GM12878 (cell line): ENCODE measurements at places on chromosomes 1 and 21.

GRCh38 chr1:68473060-68473459, 23.3 kb upstream of the RPE65 start:
- no peak for DNase-seq

- no peak for DNase-seq
Observed at GRCh38 chr1:162882248-162882674, 21.3 kb upstream of the CCDC190 start.

GRCh38 chr1:245997471-245998258, 509.4 kb downstream of the SMYD3 start:
- DNase-seq, result no peak

- no peak for DNase-seq
Observed at GRCh38 chr1:241507189-241507863, 12.2 kb downstream of the FH start.

- DNase-seq, result no peak
Observed at GRCh38 chr1:68938051-68938666, 441.3 kb upstream of the DEPDC1 start.

GRCh38 chr1:26284597-26285347, 4.9 kb downstream of the SH3BGRL3 start:
- DNase-seq, result no peak

- no peak for DNase-seq
Observed at GRCh38 chr1:27122652-27123051, 32.3 kb downstream of the SLC9A1 start.

GRCh38 chr1:31936981-31937299, 1.2 kb downstream of the PTP4A2 start:
- no peak for DNase-seq

- no peak for DNase-seq
Observed at GRCh38 chr21:34128674-34129038, 55.3 kb downstream of the MRPS6 start.

DNA sequence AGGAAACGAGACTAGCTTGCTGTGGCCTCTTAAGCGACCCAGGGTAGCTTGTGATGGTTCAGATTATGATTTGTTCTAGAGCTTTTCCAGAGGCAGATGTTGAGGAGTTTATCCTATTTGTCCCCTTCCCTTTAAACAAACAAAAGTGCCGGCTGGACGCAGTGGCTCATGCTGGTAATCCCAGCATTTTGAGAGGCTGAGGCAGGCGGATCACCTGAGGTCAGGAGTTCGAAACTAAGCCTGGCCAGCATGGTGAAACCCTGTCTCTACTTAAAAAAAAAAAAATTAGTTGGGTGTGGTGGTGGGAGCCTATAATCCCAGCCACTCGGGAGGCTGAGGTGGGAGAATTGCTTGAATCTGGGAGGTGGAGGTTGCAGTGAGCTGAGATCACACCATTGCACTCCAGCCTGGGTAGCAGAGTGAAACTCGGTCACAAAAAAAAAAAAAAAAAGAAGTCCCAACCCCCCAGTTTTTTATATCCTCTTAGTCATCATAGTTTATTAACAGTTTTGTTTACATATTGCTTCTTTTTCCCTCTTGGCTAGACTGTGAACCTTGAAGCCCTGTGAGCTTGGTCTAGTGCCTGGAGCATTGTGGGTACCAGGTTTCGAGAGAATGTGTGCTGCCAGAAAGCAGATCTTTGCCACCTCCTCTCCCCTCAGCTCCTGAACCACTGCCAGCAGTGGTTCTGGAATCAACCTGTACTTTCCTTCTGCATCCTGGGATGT, 29.8 kb downstream of the MAPKAPK2 start:
- no peak for DNase-seq

DNA sequence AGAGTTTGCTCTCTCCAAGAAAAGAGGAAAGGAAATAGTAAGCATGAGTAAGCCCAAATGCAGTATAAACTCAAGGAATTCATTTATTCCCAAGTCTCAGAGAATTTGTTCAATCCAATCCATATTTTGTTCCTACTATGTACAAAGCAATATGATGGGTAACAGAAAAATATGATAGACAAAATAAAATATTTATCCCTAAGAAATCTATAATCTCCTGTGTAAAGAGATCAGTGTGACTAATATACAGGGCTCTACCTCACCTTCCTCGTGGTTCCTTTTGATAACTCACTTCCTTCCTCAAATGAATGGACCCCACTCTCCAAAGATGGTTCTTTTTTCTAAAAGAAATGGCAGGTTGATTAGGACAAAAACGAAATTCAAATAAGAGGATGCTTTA, 7.6 kb downstream of the CLSPN start:
- DNase-seq, result no peak

GRCh38 chr1:31830065-31830464, 14.2 kb upstream of the SPOCD1 start:
- DNase-seq, result no peak

- DNase-seq, result no peak
Observed at GRCh38 chr21:35005560-35006224, 43.4 kb downstream of the RUNX1 start.

DNA sequence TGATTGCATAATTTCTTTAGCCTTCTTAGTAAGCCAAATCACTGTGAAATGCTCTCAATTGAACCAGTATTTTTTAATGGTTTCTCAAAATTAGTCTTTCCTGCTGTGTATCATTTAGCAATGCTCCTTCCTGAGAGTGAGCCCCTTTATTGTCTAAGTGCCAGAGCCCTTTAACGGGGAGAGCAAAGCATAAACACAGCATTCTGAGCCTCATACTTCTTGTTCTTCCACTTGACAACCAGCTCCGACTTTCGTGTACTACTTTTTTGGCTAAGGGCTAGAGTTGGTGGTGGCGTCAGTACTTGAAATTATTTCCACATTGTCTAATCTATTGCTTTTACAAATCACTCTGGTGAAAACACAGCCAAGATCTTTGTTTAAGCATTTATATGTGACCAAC, 299.0 kb downstream of the TPR start:
- no peak for DNase-seq

GRCh38 chr1:181714428-181714827, 231.1 kb downstream of the CACNA1E start:
- DNase-seq, result no peak

DNA sequence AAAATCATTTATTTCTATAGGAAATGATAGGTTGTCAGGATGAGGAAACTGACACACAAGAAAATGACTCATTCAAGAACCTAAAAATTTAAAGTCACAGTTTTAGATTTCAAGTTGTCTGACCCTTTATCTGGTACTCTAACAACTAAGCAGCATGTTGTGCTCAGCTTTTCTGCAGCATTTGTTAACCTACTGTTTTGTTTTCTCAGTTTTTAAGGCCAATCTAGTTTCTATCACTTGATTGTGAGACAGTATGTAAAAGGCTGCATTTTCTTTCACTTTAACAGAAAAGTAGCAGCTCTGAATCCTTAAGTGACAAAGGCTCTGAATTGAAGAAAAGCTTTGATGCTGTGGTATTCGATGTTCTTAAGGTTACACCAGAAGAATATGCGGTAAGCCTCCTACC, 59.1 kb downstream of the RALGPS2 start:
- no peak for DNase-seq

- no peak for DNase-seq
Observed at GRCh38 chr1:165116171-165116570, 240.3 kb downstream of the LMX1A start.

- no peak for DNase-seq
Observed at GRCh38 chr1:201475915-201476669, 7.1 kb upstream of the PHLDA3 start.

GRCh38 chr1:43664369-43664768, 14.4 kb downstream of the KDM4A start:
- DNase-seq, result peak; percentile 36

GRCh38 chr1:185425163-185425562, 108.1 kb upstream of the IVNS1ABP start:
- no peak for DNase-seq

DNA sequence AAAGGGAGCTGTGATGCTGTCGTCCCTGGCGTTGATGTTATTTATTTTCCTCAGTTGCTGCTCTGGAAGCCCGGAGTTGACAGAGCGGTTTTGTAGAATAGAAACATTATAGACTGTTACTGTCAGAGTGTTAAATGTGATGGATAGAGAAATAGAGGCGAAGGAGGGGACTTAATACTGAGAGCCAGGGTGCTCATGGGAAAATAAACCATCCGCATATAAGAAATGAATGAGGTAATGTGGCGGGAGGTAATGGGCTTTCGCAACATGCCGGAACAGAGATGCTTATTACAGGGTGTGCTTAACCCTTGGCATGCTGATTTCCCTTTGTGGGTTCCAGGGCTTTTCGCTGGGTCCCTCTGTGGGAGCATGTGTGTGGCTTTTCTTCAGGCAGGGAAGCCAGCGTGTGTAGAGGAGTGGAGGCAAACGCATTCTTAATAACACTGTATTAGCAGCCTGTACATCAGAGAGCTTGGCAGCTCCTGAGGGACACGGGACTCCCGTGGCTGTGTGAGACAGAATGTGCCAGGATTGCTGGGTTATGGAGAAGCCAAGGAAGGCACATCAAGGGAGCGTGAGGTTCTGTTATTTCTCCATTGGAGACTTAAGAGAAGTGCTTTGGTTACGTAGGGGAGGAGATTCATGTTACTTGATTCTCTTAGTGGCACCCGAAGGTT, 141.0 kb downstream of the PBX1 start:
- no peak for DNase-seq

DNA sequence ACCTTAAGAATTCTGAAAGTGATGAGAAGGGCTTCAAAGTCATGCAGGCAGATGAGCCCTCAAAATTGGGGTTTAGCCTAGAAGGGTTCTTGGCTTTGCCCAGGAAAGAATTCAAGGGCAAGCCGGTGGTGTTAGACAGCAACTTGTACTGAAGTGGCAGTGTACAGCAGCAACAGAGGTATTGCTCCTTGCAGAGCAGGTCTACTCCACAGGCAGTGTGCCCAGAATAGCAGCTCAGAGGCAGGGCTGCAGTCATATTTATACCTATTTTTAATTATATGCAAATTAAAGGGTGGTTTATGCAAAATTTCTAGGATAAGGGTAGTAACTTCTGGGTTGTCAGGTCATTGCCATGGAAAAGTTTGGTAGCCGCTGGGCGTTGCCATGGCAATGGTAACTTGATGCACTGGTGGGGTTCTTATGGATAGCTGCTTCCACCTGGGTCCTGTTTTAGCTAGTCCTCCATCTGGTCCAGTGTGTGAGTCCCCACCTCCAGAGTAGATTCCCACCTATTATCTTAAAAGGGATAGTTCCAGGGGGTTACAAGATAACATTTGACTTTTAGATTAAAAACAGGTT, 57.9 kb upstream of the CR2 start:
- no peak for DNase-seq

DNA sequence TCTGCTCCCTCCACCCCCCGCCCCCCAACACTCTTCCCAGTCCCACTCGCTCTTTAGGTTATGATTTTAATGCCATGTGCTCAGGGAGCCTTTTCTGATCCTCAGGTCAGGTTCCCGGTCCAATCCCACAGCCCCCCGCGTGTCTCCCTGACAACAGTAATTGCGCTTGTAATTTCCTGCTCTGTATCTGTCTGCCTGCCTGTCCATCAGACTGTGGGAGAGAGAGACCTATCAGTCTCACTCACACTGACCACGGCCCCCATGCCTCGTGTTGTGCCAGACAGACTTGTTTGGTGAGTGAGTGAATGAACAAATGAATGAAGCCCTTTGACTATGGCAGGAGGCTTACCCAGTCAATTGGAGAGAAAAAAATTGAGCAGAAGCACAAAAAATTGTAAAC, 50.8 kb upstream of the ECE1 start:
- DNase-seq, result no peak

- no peak for DNase-seq
Observed at GRCh38 chr1:44411861-44412260, 6.8 kb downstream of the RNF220 start.

GRCh38 chr1:199856216-199856780, 171.2 kb upstream of the NR5A2 start:
- DNase-seq, result no peak

DNA sequence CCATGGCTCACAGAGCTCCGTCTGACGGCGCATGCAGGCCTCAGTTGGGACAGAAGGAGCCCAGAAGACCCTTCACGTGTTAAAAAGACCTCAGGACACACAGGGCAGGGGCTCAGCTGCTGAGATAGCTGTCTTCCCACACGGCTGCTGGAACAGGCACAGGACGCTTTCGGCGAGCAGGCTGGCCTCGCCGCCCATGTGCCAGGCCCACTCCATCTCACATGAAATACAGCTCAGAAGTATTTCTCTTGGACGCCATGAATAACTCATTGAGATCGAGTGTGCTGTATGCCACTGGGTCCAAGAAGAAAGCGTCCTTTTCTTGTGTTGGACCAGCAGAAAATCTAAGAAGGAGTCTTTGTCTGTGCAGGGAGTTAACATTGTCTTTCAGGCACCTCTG, 69.6 kb downstream of the SIM2 start:
- no peak for DNase-seq

DNA sequence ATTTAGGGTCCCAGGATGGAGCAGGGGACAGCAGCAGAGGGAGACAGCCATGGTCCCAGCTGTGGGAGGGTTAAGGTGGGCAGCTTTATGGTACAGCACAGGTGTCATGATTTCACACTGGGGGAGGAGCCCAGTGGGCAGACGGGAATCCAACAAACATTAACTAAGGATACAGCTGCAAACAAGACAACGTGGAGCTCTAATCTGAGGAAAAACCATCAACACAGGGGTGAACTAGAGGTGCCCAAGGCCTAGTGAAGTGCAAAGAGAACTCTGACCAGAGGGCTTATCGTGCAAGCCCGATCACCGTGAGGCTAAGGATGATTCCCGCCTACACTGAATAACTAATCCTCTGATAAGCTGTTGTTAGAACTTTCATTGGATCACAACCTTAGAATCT, 18.7 kb downstream of the ECE1 start:
- no peak for DNase-seq

DNA sequence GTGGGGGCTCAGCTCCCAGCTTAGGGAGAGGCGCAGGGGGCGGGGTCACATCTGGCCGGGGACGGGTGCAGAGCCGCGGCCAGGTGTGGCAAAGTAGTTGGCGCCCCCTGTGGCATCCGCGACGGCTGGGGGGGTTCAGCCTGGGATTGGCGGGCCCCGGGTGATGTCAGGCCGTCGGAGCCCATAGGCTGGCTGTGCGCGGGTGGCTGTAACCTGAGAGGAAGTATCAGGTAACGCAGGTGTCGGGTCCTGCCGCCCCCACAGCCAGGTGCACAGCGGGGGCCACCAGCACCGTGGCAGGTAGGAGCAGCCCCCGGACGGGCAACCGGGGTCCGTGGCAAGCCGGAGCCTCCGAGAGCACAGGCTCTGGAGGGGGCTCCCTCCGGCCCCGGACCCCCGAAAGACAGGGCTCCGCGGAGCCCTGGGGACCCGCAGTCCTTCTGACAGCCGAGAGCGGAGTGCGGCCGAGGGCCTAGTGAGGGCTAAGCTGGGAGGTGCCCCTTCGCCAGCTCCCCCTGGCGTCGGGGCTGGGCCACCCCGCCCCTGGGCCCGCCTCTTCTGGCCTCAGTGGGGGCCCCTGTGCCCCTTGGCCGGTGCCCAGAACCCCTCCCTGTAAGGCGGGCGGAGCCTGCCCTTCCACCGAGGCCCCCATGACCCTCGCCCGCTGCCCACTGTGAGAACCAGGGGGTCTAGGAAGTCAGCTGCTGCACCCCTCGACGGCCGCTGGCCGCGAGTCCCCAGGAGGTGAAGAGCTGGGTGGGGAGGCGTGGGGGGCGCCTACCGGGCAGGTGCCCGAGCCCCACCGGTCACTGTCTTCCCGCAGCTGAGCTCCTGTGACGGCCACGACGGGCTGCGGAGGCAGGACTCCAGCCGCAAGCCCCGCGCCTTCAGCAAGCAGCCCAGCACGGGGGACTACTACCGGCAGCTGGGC, 17.9 kb downstream of the TNFRSF25 start:
- no peak for DNase-seq
